ENCODE measurements at places on chromosomes 3 and 15.

DNA sequence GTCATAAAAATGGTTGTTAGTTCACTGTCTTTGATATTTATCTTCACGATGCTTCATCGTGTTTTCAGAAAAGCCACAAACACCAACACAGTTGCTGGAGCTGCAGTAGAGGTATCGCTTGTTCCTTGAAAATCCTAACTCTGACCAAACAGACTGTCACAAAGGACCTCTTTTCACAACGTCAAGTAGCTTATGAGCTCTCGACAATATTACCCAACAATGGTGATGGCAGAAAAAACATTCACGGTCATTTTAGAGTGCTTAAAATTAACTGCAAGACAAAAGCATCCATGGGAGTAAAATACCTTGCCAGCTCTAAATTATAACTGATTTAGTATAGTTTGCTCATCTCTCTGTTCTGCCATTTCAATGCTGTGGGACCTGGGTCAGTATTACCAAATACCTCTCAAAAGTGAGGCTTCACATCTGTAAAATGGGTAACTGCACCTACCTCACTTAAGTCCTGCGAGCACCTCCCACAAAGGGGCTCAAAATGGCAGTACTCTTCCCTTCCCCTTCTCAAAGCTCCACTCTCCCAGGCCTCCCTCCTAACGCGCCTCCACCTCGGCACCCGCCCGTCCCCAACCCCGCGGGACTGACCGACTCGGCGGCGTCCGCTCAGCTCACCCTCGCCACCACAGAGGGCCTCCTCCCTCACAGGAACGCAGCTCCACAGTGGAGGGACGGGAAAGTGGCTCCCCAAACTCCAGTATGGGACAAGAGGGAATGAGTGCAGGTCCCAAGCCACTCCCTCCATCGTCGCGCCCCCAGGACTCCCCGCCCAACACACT lies 546 bp downstream of the TRIM59 start:
- no peak for DNase-seq

- DNase-seq: no peak
Measured at GRCh38 chr3:175885231-175885766, 1026.2 kb downstream of the NAALADL2 start.

- DNase-seq: no peak
Measured at GRCh38 chr3:183764847-183765731, 60.3 kb downstream of the MAP6D1 start.

GRCh38 chr3:59566481-59566975 lies 516.7 kb upstream of the CFAP20DC start:
- no peak for DNase-seq

- no peak for DNase-seq
Measured at GRCh38 chr15:77426871-77427270, 6.2 kb downstream of the HMG20A start.

All from stimulated activated CD8-positive, alpha-beta memory T cell treated with anti-CD3 and anti-CD28 coated beads, Interleukin-4, amount 100 ng/mL, for 1 hour (primary cell).